Hematopoietic multipotent progenitor cell treated with erythropoietin and hydrocortisone succinate and interleukin-3 and kit ligand, for 6 days (in vitro differentiated cells): ENCODE measurements at places on chromosomes 3 and 15.
A peak's percentile ranks its signal among the peaks of the same experiment; 100 is the strongest.

GRCh38 chr15:100691321-100691720 is 88.9 kb downstream of the ASB7 start:
- no peak for DNase-seq

DNA sequence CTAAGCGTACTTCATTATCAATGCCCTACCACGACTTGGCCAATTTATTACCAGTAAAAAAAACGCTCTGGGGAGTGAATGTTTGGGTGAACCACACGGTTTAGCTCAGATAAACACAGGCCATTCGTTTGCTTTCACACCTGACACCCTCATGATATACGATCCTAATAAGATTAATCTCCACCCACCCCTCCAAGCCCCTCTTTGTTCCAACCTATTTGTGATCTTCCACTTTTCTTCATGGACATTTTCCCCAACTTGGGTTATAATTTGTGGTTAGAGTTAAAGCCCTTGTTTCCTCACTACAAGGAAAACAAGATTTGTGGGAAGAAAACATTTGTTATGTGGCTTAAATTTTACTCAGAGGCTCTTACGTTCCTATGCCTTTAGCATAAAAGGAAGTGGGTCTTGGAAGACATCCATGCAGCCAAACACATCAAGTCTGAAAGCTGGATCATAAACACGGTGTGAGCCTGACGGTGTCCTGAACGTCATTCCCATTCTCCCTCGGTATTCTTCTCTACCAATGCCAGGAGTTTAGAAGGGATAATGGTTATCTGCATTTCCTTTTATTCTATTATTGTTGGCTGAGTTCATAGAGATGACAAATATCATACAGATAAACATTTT is 518.9 kb downstream of the NR2F2 start:
- DNase-seq, result no peak

- no peak for DNase-seq
These were observed 600.4 kb downstream of the GRM7 start for GRCh38 chr3:7461202-7461825.

GRCh38 chr15:33370623-33371020 is 59.9 kb downstream of the RYR3 start:
- DNase-seq, result no peak

DNA sequence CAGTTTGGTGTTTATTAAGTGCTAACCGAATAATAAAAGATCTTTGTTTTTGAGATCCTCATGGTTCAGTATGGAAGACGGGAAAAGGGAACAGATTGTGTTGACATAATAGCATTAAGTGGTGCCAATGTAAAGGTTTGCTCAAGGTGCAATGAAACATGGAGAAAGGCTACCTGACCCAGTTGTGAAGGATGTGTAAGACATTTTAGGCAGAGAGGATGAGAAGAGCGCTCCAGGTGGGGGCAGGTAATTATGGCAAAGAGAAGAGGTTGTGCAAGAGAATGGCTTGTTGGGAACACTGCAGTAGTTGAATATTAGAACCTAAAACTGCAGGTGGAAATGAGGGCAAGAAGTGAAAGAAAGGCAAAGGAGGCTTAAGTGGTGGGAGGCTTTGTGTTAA is 140.8 kb downstream of the DIPK2A start:
- no peak for DNase-seq

DNA sequence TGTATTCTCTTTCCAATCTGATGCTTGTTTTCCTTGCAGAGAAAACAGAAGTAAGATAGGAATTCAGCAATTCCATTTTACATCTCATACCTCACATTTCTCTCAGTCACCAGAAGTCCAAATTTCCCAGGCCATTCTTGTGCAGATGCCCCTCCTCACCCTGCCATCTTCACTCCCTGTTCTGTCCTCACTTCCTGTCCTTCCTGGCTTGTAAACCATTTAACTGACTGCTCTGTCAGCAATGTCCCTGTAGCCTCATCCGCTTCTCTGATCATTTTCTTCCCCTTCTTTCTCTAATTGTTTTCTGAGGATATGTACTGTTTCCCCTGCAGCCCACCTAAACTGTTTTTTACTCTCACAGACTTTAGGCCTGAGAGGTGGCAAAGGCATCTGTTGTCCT is 40.3 kb downstream of the BLM start:
- DNase-seq, result no peak

DNA sequence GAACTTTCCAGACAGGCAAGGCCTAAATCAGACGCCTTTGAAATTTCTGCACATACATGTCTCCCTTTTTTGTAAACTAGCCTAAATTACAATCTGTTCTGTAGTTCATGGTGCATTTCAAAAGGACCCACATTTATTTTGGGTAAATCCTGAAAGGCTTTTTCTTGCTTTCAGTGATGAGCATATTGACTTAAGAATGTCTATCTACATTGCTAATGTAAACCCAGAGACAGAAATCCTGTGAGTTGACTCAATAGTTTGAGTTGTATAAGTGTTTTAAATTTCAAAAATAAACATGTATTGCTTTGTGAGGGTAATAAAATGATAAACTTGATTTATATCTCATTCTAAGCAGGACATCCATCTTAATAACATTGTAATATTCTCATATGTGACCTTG is 977.0 kb upstream of the NR2F2 start:
- DNase-seq, result no peak

DNA sequence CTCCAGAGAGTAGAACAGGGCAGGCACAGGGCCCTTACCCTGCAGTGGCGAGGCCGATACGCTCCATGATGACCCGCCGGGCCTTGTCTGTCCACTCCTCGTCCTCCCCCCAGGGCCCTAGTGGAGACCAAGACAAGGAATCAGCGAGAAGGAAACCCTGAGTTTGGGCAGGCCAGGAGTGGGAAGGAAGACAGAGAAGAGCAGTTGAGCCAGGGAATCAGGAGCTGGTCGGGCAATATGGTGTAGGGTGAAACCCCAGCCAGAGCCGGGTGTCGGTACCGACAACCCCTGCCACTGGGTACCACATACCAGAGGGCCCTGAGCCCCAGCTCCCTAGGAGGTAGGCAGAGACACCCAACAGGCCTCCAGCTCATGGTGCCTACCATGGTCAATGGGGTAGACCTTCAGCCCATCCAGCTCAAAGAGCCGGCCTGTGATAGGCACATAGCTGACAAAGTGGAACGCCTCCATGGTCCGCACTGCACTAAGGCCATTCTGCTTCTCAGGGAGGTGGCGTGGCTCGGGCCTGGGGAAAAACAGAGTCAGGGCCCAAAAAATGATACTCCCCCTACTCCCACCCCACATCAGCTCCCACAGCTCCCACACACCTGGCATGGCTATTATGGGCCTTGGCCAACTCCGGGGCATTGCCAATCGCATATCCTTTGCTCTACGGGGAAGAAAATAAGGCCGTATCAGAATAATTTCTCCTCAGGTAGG is 38.0 kb downstream of the SEMA3G start:
- DNase-seq, result no peak

DNA sequence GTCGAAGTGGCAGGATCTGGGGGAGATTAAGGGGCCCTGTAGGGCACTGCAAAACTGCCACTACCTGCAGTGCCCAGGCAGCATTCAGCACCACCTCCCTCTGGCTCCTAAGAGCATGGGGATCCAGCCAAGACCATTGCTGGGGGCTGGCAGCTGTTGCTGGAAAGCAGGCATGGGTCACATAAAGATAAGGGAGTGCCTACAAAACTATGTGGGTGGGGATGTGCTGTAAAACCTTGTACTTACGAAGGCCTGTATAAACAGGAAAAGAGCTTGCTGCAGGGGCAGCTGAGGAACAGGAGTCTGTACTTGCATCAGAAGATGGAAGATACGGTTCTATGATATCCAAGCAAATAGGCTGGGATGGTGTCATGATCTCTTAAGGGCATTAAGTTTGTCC is 27.1 kb downstream of the IL20RB start:
- peak; percentile 59 for DNase-seq

- no peak for DNase-seq
These were observed 43.9 kb downstream of the B3GNT5 start for GRCh38 chr3:183296944-183297343.

DNA sequence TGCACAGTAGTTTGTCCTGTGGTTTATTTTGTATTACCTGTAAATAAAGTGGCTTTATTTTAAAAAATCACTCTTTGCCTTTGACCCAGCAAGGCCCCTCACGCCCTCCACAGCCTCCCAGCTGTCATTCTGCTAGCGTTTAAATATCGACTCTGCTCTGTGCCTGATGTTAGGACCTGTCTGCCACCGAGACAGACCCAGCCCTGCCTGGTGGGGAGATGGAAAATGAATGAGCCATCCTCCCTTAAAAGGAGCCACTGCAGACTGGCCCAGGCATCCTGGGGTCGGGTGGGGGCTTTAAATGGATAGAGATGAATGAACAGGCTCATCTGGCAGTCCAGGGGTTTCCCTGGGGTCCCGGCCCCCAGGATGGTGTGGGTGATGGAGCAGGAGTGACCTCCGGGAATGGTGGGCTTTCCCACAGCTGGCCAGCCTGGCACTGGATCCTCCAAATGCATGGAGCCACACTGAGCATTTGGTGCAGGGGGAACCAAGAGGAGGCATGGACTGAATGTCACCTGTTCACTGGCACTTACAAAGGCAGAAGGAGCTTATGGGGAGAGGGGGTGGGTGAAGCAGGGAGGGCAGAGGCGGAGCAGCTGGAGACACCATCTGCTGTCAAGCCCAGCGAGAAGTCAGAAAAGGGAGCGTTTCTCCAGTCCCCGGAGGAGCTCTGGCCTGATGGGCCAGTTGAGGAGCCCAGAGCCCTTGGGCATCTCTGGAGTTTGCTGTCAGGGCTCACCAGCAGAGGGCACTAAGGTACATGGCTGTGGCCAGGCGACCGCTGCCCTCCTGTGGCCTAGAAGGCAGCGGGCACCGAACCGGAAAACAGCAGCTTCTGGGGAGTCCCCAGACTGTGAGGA is 11.9 kb downstream of the GRM2 start:
- peak; percentile 88 for DNase-seq

DNA sequence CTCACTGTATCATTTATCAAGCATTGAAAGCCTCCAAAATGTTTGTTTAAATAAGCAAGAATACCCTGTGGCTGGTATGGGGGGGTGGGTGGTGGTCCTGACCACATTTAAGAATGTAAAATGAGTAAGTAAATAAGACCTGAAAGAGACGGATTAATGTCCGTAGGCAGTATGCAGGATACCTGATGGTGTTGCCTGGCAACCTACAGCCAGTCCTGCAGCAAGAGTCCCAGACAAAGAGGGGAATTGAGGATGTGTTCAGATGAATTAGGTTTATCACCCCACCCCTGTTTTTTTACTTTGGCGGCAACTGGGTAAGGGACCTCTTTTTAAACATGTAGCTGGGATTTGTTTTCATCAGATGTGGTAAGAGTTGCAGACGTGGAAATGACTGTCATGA is 99.8 kb upstream of the BFSP2 start:
- DNase-seq, result no peak

- DNase-seq, result no peak
These were observed 41.5 kb upstream of the MFGE8 start for GRCh38 chr15:88954431-88955277.

- no peak for DNase-seq
These were observed 167.9 kb downstream of the ROBO2 start for GRCh38 chr3:77207753-77208152.

GRCh38 chr3:169479314-169479939 is 184.1 kb downstream of the MECOM start:
- DNase-seq, result peak; percentile 36

- DNase-seq, result no peak
These were observed at the start of gene ITIH1 for GRCh38 chr3:52777127-52777958. ITIH1 (plus strand) TSS chr3:52777599; CDS start chr3:52777616, 17 bp downstream.

- no peak for DNase-seq
These were observed 1.5 kb downstream of the NTRK3 start for GRCh38 chr15:88255087-88255483.

GRCh38 chr15:88023914-88024313 is 232.6 kb downstream of the NTRK3 start:
- no peak for DNase-seq
